ENCODE measurements at places on chromosomes 1 and 21. TPM values are rescaled to one million over a fixed set of nuclear protein-coding genes. Genes with fewer than 3 reads are reported as not detected.

PTPRC gene
- 181 TPM for total RNA-seq

TRIM67 gene
- not detected for total RNA-seq

OR2L5 gene
- not detected for total RNA-seq

ERG gene
- total RNA-seq: not detected

PCSK9 gene
- total RNA-seq: 0.05 TPM

DENND2D gene
- 158 TPM for total RNA-seq

STRIP1 gene
- total RNA-seq: 40.6 TPM

DMAP1 gene
- total RNA-seq: 40.4 TPM

PTGER3 gene
- 0.14 TPM for total RNA-seq

IL19 gene
- not detected for total RNA-seq

OR14K1 gene
- total RNA-seq: not detected

ADAMTSL4 gene
- total RNA-seq: 0.34 TPM

FAM72C gene
- 2.7 TPM for total RNA-seq

PLEKHG5 gene
- total RNA-seq: 1.2 TPM

BSND gene
- not detected for total RNA-seq

KRTAP7-1 gene
- not detected for total RNA-seq

AXDND1 gene
- total RNA-seq: not detected

TRABD2B gene
- not detected for total RNA-seq

KIF14 gene
- total RNA-seq: 1.1 TPM

PTAFR gene
- total RNA-seq: 0.96 TPM

CD53 gene
- 163 TPM for total RNA-seq

BARHL2 gene
- total RNA-seq: not detected

CSMD2 gene
- not detected for total RNA-seq

SLC45A3 gene
- total RNA-seq: 0.34 TPM

GNB1 gene
- 387 TPM for total RNA-seq

FGR gene
- total RNA-seq: 0.61 TPM

IGSF5 gene
- total RNA-seq: not detected

PRKCZ gene
- 15.0 TPM for total RNA-seq

THEM5 gene
- total RNA-seq: not detected

Data from activated T-cell treated with anti-CD3 and anti-CD28 coated beads, Interleukin-2, amount 50 U/mL, for 4 hours (primary cell).